CD14-positive monocyte (primary cell): ENCODE measurements at places on chromosomes 5 and 9. TPM values are rescaled to one million over a fixed set of nuclear protein-coding genes. Genes with fewer than 3 reads are reported as not detected.

GRCh38 chr9:116550696-116551436, 136.2 kb upstream of the TRIM32 start:
- no peak for DNase-seq
- H3K27ac ChIP-seq = no peak overlapping the region
- H3K4me1 ChIP-seq = peaks cover 50% of the 10 kb centered on the region
- no peaks in the 10 kb centered on the region for H3K27me3 ChIP-seq
- no peak overlapping the region for H3K4me3 ChIP-seq
- H3K36me3 ChIP-seq = no peaks in the 10 kb centered on the region

The SH3RF2 gene
- polyA plus RNA-seq = not detected

GRCh38 chr5:174247301-174247700, 201.8 kb downstream of the NSG2 start:
- no peaks in the 10 kb centered on the region for H3K4me1 ChIP-seq
- H3K4me3 ChIP-seq = no peak overlapping the region
- DNase-seq = no peak
- no peaks in the 10 kb centered on the region for H3K36me3 ChIP-seq
- H3K27me3 ChIP-seq = no peaks in the 10 kb centered on the region

DNA sequence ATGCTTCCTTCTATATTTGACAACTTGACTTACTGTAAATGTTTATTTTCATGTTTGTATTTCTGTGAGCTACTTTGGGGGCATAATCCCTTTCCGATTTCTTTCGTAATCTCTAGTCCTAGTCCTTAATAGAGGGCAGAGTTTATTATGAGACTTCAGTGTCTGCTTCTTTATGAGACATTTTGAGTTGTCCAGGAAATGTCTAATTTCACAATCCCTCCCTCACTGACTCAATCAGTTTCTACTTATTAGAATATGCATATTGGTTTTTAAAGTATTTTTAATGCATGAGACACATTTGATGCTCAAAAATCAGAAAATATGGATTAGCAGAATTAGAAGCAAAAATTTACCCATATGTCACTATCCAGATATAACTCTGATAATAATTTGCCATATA, 160.9 kb downstream of the FOCAD start:
- no peak for DNase-seq
- no peaks in the 10 kb centered on the region for H3K36me3 ChIP-seq
- no peaks in the 10 kb centered on the region for H3K4me1 ChIP-seq
- H3K4me3 ChIP-seq = no peak overlapping the region

The HEMGN gene
- polyA plus RNA-seq = not detected

- H3K36me3 ChIP-seq = no peaks in the 10 kb centered on the region
- H3K4me3 ChIP-seq = no peak overlapping the region
- peak; percentile 94 for DNase-seq
- H3K4me1 ChIP-seq = peaks cover 42% of the 10 kb centered on the region
- H3K27me3 ChIP-seq = no peaks in the 10 kb centered on the region
Measured at GRCh38 chr5:96297867-96298266, 135.2 kb downstream of the PCSK1 start.

DNA sequence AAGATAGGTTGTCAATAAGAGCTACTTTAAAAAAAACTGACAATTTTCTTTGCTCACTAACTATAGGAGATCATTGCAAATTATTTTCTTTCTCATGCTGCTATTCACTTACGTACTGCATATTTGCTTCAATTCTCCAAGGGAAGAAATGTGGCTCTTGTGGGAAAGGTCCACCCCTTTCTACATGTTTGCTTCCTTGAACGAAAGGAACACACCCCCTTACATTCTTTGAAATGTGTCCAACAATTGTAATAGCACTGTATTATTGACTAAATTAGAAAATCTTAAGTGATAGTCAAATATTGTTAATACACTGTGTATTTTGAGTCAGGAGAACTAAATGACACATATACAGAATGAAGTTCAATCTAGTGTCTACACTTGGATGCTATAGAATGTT, 5.2 kb downstream of the MEF2C start:
- DNase-seq = no peak
- H3K27me3 ChIP-seq = no peaks in the 10 kb centered on the region
- peaks cover 26% of the 10 kb centered on the region for H3K4me1 ChIP-seq
- no peak overlapping the region for H3K4me3 ChIP-seq
- peaks cover 4% of the 10 kb centered on the region for H3K36me3 ChIP-seq

GRCh38 chr5:163964671-163965070, 459.3 kb downstream of the MAT2B start:
- no peaks in the 10 kb centered on the region for H3K36me3 ChIP-seq
- H3K27me3 ChIP-seq = no peaks in the 10 kb centered on the region
- H3K27ac ChIP-seq = no peak overlapping the region
- H3K4me1 ChIP-seq = peaks cover 32% of the 10 kb centered on the region
- DNase-seq = no peak

GRCh38 chr9:128921881-128922763, 1.3 kb downstream of the PHYHD1 start:
- peaks cover 11% of the 10 kb centered on the region for H3K36me3 ChIP-seq
- H3K4me3 ChIP-seq = peak overlapping the region; percentile 52
- H3K4me1 ChIP-seq = peaks cover 6% of the 10 kb centered on the region
- H3K27me3 ChIP-seq = no peaks in the 10 kb centered on the region
- DNase-seq = no peak

DNA sequence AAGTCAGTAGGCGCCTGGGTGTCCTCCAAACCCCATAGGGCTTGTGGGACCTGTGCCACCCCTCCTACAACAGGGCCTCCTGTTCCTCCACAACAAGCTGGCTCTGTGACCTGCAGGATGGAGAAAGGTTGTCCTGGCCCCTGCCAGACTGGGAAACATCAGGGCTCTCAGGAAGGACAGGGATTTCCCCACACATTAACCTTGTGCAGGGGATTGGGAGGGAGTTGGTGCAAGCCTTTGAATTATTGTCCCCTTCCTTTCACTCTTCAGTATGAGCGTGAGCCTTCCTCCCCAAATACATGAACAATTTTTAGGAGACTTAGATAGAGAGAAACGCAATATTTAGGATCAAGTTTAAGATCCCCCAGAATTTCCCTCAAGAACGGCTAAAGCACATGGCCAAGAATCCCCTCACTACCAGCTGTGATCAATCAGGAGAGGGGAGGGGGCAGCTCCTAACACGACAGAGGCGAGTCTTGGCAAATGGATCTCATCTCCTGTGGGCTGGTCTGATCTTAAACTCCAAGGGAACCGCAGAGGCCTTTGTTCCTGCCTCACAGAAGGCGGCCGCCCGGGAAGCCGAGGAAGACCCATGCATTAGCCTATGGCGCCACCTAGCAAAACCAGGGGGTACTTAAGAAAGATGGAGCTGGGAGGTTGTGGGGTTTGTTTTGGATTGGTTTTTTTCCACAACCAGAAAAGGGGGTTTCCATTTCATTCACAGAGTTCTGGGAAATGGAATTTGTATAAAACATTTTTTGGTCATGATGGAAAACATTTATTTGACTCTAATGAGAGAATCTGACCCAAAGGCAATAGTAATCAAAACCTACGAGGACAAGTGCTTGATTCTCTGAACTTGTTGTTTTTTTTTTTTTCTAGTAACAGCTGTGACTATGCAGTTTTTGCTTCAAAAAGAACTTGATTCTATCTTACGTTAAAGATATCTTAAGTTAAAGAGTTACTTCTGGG, 36.1 kb upstream of the OSMR start:
- no peak overlapping the region for H3K27ac ChIP-seq
- DNase-seq = no peak
- peaks cover 49% of the 10 kb centered on the region for H3K27me3 ChIP-seq
- no peaks in the 10 kb centered on the region for H3K36me3 ChIP-seq
- H3K4me3 ChIP-seq = no peak overlapping the region
- H3K4me1 ChIP-seq = no peaks in the 10 kb centered on the region

- peaks cover 14% of the 10 kb centered on the region for H3K4me1 ChIP-seq
- no peaks in the 10 kb centered on the region for H3K36me3 ChIP-seq
- no peak for DNase-seq
- H3K27me3 ChIP-seq = peaks cover 92% of the 10 kb centered on the region
- no peak overlapping the region for H3K27ac ChIP-seq
Measured at GRCh38 chr5:88144219-88145001, 124.2 kb downstream of the TMEM161B start.

The ANKRD20A1 gene
- not detected for polyA plus RNA-seq

The TOMM5 gene
- 117 TPM for polyA plus RNA-seq

The OCLN gene
- polyA plus RNA-seq = 0.06 and 0.15 TPM in 2 replicates

DNA sequence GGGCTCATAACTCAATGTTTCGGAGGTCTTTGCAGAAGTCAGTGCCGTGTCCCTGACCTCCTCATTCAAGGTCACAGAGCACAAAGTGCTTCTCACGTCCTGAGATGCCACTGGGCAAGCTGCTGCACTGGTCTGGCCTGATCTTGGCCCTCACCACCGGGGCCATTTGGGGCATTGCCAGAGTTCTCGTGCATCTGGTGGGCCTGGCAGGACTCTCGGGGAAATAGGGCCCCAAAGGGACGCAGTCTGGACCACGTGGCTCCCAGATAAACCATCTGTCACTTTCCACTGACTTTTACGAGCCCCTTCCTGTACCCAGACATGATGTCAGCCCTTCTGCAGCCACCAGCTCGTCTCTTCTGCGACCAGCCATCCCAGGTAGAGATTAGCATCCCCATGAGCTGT, 54.8 kb downstream of the HRH2 start:
- H3K27ac ChIP-seq = no peak overlapping the region
- H3K36me3 ChIP-seq = peaks cover 29% of the 10 kb centered on the region
- peaks cover 4% of the 10 kb centered on the region for H3K4me1 ChIP-seq
- H3K4me3 ChIP-seq = no peak overlapping the region
- H3K27me3 ChIP-seq = no peaks in the 10 kb centered on the region

- no peaks in the 10 kb centered on the region for H3K36me3 ChIP-seq
- DNase-seq = no peak
- no peaks in the 10 kb centered on the region for H3K4me1 ChIP-seq
- H3K27ac ChIP-seq = no peak overlapping the region
Measured at GRCh38 chr9:26412446-26412845, 480.2 kb downstream of the CAAP1 start.

- no peak for DNase-seq
- no peaks in the 10 kb centered on the region for H3K36me3 ChIP-seq
Measured at GRCh38 chr5:149911031-149911430, 33.6 kb downstream of the PDE6A start.

GRCh38 chr5:5572010-5572865, 149.8 kb downstream of the ICE1 start:
- H3K27ac ChIP-seq = no peak overlapping the region
- H3K27me3 ChIP-seq = no peaks in the 10 kb centered on the region
- DNase-seq = no peak
- no peak overlapping the region for H3K4me3 ChIP-seq
- H3K4me1 ChIP-seq = no peaks in the 10 kb centered on the region
- no peaks in the 10 kb centered on the region for H3K36me3 ChIP-seq

The ARHGEF39 gene
- polyA plus RNA-seq = 0.13 TPM

The NXNL2 gene
- polyA plus RNA-seq = not detected

The SPRY4 gene
- not detected for polyA plus RNA-seq

- peaks cover 40% of the 10 kb centered on the region for H3K27me3 ChIP-seq
- peaks cover 6% of the 10 kb centered on the region for H3K4me1 ChIP-seq
- H3K36me3 ChIP-seq = no peaks in the 10 kb centered on the region
Measured at GRCh38 chr5:176606032-176606431, 3.9 kb downstream of the GPRIN1 start.

- no peaks in the 10 kb centered on the region for H3K27me3 ChIP-seq
- no peak overlapping the region for H3K27ac ChIP-seq
- no peak overlapping the region for H3K4me3 ChIP-seq
- DNase-seq = peak; percentile 52
- no peaks in the 10 kb centered on the region for H3K36me3 ChIP-seq
- H3K4me1 ChIP-seq = peaks cover 51% of the 10 kb centered on the region
Measured at GRCh38 chr5:143554918-143555477, 151.5 kb upstream of the NR3C1 start.

The TTC23L gene
- not detected in 2 replicates for polyA plus RNA-seq

DNA sequence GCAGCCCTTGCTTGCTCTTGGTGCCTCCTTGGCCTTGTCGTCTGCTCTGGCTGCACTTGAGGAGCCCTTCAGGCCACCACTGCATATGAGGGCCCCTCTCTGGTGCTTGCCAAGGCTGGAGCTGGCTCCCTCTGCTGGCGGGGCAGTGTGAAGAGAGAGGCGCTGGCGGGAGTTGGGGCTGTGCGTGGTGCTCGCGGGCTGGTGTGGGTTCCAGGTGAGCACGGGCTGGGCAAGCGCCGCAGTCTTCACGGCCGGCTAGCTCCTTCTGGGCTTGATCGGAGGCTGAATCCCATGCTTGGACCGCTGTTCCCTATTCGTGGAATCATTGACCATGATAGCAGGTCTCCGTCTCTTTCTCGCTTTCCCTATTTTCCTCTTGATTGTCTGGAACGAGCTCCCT, 56.5 kb downstream of the XRCC4 start:
- no peak for DNase-seq
- no peak overlapping the region for H3K27ac ChIP-seq
- no peaks in the 10 kb centered on the region for H3K4me1 ChIP-seq
- H3K36me3 ChIP-seq = peaks cover 28% of the 10 kb centered on the region
- H3K4me3 ChIP-seq = no peak overlapping the region
- no peaks in the 10 kb centered on the region for H3K27me3 ChIP-seq

The TAS2R1 gene
- not detected in 2 replicates for polyA plus RNA-seq

The BRINP1 gene
- polyA plus RNA-seq = not detected
